ENCODE measurements at places on chromosomes 2 and 18. TPM values are rescaled to one million over a fixed set of nuclear protein-coding genes. Genes with fewer than 3 reads are reported as not detected.

The POMC gene
- total RNA-seq, result 31.0 TPM

The CYTIP gene
- 7.4 TPM for total RNA-seq

The AQP12A gene
- total RNA-seq, result not detected

The CAPG gene
- total RNA-seq, result 96.1 TPM

The SCN9A gene
- total RNA-seq, result 44.1 TPM

The CPLX4 gene
- not detected for total RNA-seq

The PPP4R1 gene
- total RNA-seq, result 67.0 TPM

The NMUR1 gene
- 4.3 TPM for total RNA-seq

The NDC80 gene
- 2.7 TPM for total RNA-seq

The DSG4 gene
- 0.05 TPM for total RNA-seq

The STK11IP gene
- total RNA-seq, result 18.3 TPM

The BOLA3 gene
- total RNA-seq, result 50.0 TPM

The SSB gene
- 48.9 TPM for total RNA-seq

The GYPC gene
- 17.3 TPM for total RNA-seq

The RBFA gene
- total RNA-seq, result 31.6 TPM

The CCBE1 gene
- 2.0 TPM for total RNA-seq

The IL1RL2 gene
- 3.8 TPM for total RNA-seq

The PROM2 gene
- total RNA-seq, result 80.1 TPM

The IL36B gene
- total RNA-seq, result not detected

The DPY30 gene
- total RNA-seq, result 93.3 TPM

The GPR45 gene
- not detected for total RNA-seq

The CIB4 gene
- 0.46 TPM for total RNA-seq

The LGALSL gene
- total RNA-seq, result 12.8 TPM

The VWC2L gene
- total RNA-seq, result not detected

The SMPD4 gene
- 74.5 TPM for total RNA-seq

The RAB31 gene
- 86.9 TPM for total RNA-seq

The AGXT gene
- total RNA-seq, result not detected

The SALL3 gene
- 3.0 TPM for total RNA-seq

The MC2R gene
- not detected for total RNA-seq

The OSR1 gene
- 47.9 TPM for total RNA-seq

The ATP6V1C2 gene
- 4.0 TPM for total RNA-seq

The CHAC2 gene
- 1.4 TPM for total RNA-seq

The PARD3B gene
- 25.0 TPM for total RNA-seq

Measured in prostate gland (tissue), 2 donors.